ENCODE measurements at places on chromosomes 12 and 14. TPM values are rescaled to one million over a fixed set of nuclear protein-coding genes. Genes with fewer than 3 reads are reported as not detected.

DNA sequence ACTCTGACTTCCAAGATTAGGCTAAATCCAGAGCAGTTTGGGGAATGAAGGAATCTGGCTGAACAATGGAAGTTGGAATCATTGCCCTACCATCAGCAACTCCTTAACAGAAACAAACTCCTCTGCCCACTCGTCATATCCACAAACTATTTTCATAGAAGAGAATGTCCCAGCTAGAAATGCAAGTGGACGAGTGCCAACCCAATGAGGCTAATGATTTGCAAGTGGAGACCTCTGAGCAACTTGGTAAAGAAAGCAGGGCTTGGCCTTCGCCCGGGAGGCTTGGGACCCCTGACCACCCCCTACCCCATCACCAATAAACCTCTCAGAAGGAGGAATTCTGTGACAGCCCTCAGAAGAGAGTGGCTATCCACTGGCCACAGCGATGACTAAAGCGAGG is 40.0 kb upstream of the DDX11 start:
- DNase-seq, result no peak
- H3K4me3 ChIP-seq, result no peak overlapping the region
- H3K4me1 ChIP-seq, result no peaks in the 10 kb centered on the region
- H3K27ac ChIP-seq, result no peak overlapping the region
- no peaks in the 10 kb centered on the region for H3K27me3 ChIP-seq

Gene PCBP2
- 1,184 TPM for total RNA-seq

Gene CYP27B1
- total RNA-seq, result 6.1 TPM

DNA sequence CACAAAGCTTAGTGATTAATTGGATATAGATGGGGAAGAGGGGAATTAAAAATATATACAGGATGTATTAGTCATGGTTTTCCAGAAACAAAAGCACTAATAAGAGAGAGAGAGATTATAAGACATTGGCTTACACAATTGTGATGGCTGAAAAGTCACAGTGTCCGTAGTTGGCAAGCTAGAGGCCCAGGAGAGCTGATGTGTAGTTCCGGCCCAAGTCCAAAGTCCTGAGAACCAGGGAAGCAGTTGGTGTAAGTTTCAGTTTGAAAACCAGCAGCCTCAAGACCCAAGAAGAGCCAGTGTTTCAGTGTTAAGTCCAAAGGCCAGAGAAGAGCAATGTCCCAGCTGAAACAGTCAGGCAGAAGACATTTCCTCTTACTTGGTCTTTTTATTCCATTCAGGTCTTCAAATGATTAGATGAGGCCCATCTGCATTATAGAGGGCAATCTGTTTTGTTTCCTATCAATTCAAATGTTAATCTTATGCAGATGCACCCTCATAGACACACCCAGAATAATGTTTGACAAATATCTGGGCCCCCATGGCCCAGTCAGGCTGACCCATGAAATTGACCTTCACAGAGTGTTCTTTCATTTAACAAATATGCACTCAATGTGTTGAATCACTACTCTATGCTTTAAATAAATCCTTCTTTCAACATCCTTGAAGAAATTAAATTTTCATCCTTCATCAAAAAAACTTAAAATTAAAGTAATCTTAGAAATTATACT is 67.2 kb upstream of the DIO2 start:
- DNase-seq, result no peak
- H3K27ac ChIP-seq, result no peak overlapping the region
- no peak overlapping the region for H3K4me3 ChIP-seq
- peaks cover 4% of the 10 kb centered on the region for H3K36me3 ChIP-seq

Measured in H9 (cell line).